Activated CD4-positive, alpha-beta memory T cell treated with anti-CD3 and anti-CD28 coated beads for 36 hours (primary cell): ENCODE measurements at places on chromosomes 11 and 22. TPM values are rescaled to one million over a fixed set of nuclear protein-coding genes. Genes with fewer than 3 reads are reported as not detected.

DNA sequence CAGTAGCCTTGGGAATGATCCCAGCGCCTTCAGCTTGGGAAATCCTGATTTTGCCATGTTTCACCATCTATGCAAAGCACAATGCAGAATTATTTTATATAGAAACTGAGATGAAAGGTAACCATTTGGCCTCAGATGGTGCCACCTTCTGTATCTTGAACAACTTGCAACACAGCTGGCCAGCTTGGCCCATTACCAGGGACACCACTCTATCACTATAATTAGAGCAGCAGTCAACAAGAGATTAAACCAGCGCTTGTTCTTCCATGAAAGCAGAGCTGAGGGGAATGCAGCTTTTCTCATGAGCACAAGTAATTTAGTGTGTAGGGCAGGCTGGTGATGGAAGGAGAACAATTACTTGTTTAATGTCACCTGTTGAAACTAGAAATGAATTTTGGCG lies 6.7 kb upstream of the ZDHHC13 start:
- no peak overlapping the region for H3K27ac ChIP-seq
- peaks cover 7% of the 10 kb centered on the region for H3K27me3 ChIP-seq
- no peak overlapping the region for H3K4me3 ChIP-seq
- DNase-seq = no peak

- H3K36me3 ChIP-seq = peaks cover 6% of the 10 kb centered on the region
- no peak overlapping the region for H3K4me3 ChIP-seq
- H3K27me3 ChIP-seq = no peaks in the 10 kb centered on the region
- H3K27ac ChIP-seq = no peak overlapping the region
These were observed 74.8 kb downstream of the MICAL2 start for GRCh38 chr11:12185106-12185690.

DNA sequence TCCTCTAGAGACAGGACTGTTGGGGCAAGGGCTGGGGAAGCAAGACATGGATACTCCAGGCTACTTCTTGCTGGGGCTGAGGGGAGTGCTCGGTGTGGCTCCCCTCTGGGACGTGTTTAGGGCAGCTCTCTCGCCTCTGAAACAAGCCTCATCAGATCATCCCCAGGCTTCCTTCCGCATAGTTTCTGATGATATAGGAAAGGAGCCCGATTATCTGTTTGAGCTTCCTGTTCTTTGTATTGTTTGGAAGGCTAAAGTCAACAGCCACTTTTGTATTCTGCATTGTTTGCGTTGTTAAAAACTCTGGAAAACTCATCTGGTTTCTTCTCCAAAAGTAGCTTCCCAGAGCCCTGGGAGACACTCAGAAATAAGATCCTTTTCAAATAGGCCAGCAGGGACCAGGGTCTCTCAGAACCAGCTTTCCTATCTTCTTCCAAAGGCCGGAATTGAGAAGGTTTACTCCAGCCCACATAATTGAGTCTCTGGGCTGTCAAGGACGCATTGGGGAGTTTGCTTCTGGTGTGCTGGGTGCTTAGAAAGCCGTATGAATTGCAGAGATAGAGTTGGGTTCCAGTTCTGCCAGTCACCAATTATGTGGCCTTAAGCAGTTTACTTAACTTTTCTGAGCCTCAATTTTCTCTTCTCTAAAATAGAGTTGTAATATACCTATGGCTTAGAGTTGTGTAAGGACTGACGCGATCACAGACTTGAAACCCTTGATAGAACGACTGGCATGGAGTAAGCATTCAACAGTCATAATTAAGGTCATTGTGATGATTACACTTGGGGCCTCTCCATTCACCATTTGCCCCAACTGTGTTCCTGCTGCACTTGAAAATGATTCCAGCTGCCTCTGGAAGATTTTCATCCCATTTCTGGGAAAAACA lies 19.1 kb downstream of the CD44 start:
- H3K27ac ChIP-seq = peak overlapping the region; percentile 83
- DNase-seq = no peak
- no peak overlapping the region for H3K4me3 ChIP-seq

DNA sequence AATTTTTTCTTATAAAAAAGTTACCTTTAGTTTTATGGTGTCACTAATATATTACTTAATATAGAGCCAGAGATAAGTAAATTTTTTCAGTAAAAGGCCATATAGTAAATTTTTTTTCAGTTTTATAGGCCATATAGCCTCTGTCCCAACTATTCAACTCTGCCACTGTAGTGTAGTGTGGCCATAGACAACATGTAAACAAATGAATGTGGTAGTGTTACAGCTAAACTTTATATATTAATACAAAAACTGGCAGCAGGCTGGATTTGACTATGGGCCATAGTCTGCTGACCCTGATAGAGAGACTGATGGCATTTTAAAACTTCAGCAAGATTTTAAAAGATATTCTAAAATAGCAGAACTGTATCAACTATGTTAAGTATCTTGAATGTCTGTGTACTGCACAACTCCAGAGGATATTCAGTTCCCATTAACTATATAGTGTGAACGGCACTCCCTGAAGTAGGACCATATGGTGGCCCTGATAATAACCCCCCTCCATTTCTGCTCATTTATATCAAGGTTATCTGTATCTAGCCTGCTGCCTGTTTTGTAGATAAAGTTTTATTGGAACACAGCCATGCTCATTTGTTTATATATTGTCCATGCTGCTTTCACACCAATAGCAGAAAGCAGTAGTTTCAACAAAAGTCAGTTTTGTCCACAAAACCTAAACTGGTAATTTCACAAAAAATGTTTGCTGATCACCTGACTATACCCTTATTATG lies 71.6 kb downstream of the PRMT3 start:
- no peaks in the 10 kb centered on the region for H3K4me1 ChIP-seq
- H3K4me3 ChIP-seq = no peak overlapping the region
- peaks cover 17% of the 10 kb centered on the region for H3K36me3 ChIP-seq

DNA sequence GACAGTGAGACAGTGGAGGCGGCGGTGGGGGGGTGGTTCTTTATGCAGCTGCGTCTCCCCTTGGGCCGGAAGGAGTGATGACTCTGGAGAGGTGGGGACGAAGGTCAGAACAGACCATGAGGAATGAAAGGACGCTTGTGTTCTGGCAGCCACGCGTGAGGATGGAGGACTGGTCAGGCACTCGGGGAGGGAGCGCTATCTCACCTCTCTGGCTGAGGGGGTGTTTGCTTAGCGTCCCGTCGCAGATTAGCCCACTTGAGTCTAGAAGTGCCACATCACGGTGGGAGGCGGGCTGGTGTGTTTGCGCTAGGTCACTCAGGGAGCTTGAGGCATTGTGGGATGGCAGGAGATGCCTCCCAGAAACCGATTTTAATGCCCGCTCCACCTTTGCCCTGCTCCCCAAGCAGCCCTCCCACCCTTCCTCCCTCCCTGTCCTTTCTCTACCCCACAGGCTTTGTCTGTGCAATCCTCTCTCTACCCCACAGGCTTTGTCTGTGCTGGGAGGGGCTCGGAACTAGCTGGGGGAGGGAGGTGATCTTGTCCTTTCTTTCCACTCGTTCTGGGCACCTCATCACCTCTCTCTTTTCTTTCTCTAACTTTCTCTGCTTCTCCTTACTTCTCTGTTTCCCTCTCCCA lies 97.8 kb downstream of the PKNOX2 start:
- no peak overlapping the region for H3K27ac ChIP-seq
- H3K27me3 ChIP-seq = peaks cover 37% of the 10 kb centered on the region
- H3K36me3 ChIP-seq = no peaks in the 10 kb centered on the region
- H3K4me1 ChIP-seq = peaks cover 3% of the 10 kb centered on the region
- DNase-seq = no peak
- H3K4me3 ChIP-seq = no peak overlapping the region

GRCh38 chr11:2105511-2105910 lies 33.7 kb downstream of the IGF2 start:
- H3K4me3 ChIP-seq = no peak overlapping the region
- H3K27me3 ChIP-seq = peaks cover 6% of the 10 kb centered on the region
- H3K36me3 ChIP-seq = no peaks in the 10 kb centered on the region
- H3K27ac ChIP-seq = no peak overlapping the region

SYT7 gene
- total RNA-seq = not detected
